Central memory CD4-positive, alpha-beta T cell (primary cell): ENCODE measurements at places on chromosomes 12 and 14.

GRCh38 chr14:29709490-29709889 lies 218.2 kb downstream of the PRKD1 start:
- no peak for DNase-seq

DNA sequence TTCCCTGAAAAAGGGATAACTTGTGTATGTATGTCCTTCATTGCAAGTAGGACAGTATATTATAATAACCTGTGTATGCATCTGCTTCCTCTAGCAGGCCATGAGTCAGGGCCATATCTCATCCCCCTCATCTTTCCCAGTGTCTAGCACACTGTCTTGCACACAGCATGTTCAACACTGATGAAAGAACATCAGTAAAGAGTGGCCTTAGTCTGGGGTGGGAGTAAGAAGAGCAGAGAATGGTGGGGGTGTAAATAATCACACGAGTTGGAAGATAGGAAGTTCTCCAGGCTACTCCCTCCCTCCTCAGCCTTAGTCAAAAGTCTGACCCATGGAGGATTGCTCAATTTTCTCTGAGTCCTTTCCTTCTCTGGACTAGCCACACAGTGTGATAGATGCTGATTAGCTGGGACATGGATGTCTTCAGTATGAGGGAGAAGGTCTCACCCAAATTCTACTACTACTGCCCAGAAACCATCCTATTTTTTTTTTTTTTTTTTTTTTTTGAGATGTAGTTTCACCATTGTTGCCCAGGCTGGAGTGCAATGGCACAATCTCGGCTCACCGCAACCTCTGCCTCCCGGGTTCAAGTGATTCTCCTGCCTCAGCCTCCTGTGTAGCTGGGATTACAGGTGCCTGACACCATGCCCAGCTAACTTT lies 14.6 kb upstream of the SP1 start:
- no peak for DNase-seq

DNA sequence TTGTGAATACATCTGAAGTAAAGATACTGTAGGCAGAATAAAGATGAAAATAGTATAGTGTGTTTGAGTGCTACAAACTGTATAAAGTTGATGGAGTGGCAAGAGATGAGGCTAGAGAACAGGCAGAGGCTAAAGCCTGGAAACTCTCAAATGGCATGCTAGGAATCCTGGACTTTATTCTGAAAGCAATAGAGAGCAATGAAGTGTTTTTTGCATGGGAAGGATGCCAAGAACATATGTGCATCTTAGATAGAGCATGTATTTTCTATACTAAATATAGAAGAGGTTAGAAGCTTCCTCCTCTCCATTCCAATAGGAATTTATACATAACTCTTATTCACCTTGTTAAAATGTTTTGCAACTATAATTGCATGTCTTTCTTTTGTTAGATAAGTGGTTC lies 86.3 kb upstream of the TMTC2 start:
- no peak for DNase-seq

GRCh38 chr12:49671031-49671765 lies 36.0 kb downstream of the FMNL3 start:
- peak; percentile 74 for DNase-seq

- DNase-seq: no peak
Measured at GRCh38 chr12:56633468-56634241, 3.5 kb upstream of the BAZ2A start.

DNA sequence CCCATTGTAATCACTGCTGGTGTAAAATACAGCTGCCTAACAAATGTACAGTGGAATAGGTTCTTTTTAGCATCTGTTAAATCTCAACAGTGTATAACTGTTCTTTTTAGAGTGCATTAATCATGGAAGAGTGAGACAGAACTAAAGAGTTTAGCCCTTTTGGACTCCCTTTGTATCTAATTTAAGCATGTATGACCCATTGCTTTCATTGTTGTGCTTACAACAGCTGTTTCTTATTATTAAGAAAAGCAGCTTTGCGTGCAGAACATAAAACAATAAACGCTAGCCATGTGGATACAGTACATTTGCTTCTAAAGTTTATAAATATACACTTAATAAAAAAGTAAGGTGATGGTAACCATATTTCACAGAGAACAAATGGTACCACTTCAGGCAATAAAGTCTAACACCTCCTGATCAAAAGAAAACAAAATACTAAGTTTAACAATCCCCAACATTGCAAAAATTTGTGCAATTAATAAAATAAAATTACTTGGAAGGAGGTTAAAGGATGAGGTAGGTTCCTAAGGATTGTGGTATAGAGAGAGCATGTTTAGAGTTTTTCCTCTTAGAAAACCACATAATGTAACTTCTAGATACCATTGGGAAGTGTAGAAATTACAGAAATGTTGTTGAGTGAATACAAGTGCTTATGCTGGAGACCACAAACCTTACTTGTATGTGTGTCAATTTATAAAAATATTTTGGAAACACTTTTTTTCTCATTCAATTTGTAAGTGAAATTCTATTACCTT lies 448.7 kb downstream of the SLC6A15 start:
- DNase-seq: no peak
